Hepatocyte (in vitro differentiated cells): ENCODE measurements at places on chromosomes 4 and X.

GRCh38 chr4:37648084-37648817 lies 37.9 kb downstream of the RELL1 start:
- peak; percentile 92 for DNase-seq

- peak; percentile 39 for DNase-seq
Measured at GRCh38 chrX:154308108-154308946, 12.7 kb downstream of the TKTL1 start.

DNA sequence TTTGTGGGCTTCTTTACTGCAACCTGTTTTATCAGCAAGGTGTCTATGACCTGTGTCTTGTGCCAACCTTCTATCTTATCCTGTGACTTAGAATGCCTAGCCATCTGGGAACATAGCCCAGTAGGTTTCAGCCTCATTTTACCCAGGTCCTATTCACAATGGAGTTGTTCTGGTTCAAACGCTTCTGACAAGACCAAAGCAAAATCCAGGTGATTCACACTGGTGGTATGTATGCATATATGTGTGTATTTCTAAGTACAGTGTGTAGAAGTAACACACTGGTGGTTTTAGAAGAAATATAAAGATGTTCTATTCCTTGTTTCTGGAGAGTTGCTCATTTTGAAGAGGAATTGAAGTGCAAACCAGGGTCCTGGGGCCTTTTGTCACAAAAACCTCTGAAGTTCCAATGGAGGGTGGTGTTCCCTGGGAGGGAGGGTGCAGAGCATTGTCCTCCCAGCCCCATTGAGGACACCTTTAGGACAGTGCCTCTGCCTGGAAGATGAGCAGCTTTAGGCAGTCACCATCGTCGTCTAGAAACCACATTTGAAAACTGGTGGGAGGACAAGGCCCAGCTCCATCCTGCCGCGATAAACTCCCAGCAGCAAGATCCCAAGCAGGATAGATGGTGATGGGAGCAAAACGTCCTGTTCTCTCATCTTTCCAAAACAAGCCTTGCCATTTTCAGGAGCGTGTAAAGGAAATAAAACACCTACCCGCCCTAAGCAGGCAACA lies 191.4 kb downstream of the TSPAN5 start:
- DNase-seq: no peak

GRCh38 chr4:55633903-55634302 lies 2.2 kb downstream of the NMU start:
- no peak for DNase-seq

- no peak for DNase-seq
Measured at GRCh38 chrX:97756879-97757278, 873.2 kb downstream of the RPA4 start.

GRCh38 chr4:10730590-10730989 lies 46.0 kb upstream of the CLNK start:
- no peak for DNase-seq

- no peak for DNase-seq
Measured at GRCh38 chrX:113770806-113771205, 813.1 kb upstream of the HTR2C start.
